ENCODE measurements at places on chromosomes 11 and 22.

GRCh38 chr11:80162387-80162786 lies 721.6 kb upstream of the TENM4 start:
- DNase-seq = no peak

DNA sequence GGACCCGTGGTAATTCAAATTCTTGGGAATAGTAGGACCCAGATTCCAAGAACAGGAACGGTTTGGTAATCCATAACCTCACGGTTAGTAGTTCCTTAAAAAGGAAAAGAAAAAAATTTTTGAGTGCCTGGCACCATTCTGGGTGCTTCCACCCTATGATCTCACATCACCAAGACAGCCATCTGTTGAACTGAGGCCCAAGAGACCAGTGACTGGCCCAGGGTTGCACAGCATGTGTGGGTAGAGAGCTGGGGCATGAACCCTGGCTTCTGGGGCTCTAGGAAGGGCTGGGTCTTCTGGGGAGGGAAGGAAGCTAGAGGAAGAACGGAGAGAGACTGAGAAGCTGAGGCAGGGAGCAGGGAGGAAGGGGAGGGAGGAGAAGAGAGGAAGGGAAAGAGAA lies 4.7 kb upstream of the SPI1 start:
- DNase-seq = no peak

DNA sequence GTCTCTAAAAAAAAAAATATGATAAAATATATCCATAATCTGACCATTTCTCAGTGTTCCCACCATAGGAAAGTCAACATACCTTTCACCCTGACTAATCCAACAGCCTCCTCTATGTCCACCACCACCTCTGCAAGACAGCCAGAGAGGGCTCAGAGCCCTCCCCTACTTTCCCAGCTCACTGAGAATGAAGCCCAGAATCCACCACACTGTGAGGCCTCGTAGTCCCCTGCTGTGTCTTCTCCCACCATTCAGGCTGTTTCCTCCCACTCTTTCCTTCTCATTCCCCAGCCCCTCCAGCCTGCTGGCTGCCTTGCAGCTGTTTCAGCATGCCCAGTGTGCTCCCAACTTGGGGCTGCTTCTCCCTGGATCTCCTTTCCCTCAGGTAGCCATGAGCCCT lies 27.0 kb downstream of the SGSM3 start:
- DNase-seq = no peak

GRCh38 chr11:68468217-68468828 lies 7.8 kb downstream of the PPP6R3 start:
- no peak for DNase-seq

DNA sequence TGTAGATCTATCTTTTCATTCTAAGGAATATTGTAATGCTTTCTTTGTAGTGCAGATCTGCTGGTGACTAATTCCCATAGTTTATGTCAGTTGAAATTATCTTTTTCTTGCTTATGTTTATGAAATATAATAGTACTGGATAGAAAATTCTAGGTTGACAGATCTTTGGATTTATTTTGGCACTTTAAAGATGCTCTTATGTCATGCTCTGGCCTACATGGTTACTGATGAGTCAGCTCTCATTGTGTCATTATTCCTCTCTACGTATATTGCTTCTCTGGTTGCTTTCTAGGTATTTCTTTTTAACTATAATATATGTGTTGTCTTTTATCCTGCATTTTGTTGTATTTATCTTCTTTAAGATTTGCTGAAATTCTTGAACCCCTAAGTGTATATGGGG lies 955.5 kb upstream of the CHORDC1 start:
- no peak for DNase-seq

DNA sequence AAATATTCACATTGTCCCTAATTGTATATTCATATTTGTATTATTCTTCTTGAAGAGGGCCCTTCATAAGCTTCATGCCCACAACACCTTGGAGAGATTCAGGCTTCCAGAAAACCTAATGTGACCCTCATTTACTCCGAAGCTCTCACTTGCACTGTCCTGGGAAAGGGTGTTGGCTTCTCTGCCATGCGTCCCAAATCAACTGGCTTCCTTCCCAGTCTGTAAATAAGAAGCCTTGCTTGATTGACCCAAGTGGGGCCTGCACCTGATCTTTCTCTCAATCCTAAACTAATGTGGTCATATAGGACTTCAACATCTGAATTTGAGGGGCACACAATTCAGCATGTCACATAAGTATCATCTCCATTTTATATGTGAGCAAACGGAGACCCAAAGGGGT lies 40.5 kb upstream of the ZBTB16 start:
- DNase-seq = no peak

DNA sequence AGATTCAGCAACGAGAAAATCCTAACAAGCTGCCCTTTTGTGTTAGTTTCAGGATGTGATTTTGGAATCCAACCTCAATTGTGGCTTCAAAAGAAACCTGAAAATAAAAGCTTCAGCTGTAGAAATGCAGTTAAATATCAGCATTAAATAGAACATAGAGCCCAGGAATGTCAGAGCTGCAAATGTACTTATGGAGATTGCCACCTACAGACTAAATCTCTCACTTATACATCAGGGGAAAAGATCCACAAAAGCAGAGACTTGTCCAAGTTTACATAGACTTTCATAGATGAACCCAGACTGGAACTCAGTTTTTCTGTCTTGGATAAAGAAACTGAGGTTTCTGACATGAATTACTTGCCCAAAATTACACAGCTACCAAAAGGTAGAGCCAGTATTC lies 446.6 kb downstream of the DLG2 start:
- DNase-seq = no peak

- DNase-seq = no peak
Observed at GRCh38 chr11:117600234-117600783, 196.7 kb downstream of the DSCAML1 start.

DNA sequence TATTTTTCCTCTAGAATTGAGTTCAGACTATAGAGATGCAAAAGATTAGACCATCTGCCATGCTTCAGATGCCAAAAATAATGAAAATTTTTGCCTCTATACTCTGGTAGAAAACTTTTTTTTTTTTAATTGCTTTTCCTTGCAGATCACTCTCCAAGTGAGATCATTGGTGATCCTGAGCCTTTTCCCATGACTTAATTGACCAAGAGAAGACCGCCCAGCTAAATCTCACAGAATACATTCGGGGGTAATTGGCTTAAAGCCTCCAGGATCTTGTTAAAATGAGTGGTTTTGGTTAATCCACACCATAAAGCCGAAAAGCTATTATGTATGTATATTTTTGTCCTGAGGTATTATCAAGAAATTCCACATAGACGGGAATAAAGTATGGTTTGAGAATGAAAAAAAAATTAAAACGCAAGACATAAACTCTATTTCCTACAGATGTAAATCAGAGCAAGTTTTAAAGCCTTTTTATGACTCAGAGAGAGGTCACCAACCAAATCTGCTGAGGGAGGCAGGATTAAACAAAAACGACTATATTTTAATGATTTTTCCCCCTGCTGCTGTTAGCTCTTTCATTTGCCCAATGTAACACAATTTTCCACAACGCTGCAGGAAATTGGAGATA lies 64.0 kb downstream of the PARVA start:
- DNase-seq = no peak

GRCh38 chr11:33063326-33063881 lies 24.0 kb downstream of the TCP11L1 start:
- no peak for DNase-seq

DNA sequence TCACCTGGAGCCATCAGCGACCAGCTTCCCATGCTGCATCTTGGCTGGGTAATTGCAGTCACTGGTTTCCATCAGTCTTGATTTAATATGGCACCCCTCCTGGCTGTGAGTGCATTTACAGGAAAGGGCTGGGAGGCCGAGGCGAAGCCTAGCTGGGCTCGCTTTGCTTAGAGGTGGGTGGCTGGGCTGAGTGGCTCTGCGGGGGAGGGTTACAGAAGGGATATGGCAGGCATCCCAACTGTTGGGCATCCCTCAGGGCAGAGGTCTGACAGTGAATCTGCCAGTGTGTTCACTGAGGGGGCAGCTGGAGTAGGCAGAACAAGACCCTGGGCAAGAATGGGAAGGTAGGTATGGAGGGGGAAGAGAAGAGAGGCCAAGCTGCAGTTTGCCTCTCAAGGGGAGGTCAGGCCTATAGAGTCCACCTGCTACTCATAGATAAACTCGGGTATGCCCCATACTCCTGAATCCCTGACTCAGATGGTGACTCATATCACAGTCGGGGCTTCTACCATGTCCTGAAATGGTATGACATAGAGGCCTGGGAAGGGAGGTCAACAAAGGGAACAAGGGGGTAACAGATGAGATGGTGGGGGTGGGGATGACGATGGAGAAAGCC lies 77.5 kb upstream of the PHOX2A start:
- no peak for DNase-seq

All from stimulated activated CD8-positive, alpha-beta memory T cell treated with anti-CD3 and anti-CD28 coated beads, Interleukin-7, amount 100 ng/mL, for 1 hour (primary cell).